ENCODE measurements at places on chromosomes 6 and 20.

- DNase-seq, result peak; percentile 75
Observed at GRCh38 chr6:88650029-88650619, 313.3 kb downstream of the RNGTT start.

DNA sequence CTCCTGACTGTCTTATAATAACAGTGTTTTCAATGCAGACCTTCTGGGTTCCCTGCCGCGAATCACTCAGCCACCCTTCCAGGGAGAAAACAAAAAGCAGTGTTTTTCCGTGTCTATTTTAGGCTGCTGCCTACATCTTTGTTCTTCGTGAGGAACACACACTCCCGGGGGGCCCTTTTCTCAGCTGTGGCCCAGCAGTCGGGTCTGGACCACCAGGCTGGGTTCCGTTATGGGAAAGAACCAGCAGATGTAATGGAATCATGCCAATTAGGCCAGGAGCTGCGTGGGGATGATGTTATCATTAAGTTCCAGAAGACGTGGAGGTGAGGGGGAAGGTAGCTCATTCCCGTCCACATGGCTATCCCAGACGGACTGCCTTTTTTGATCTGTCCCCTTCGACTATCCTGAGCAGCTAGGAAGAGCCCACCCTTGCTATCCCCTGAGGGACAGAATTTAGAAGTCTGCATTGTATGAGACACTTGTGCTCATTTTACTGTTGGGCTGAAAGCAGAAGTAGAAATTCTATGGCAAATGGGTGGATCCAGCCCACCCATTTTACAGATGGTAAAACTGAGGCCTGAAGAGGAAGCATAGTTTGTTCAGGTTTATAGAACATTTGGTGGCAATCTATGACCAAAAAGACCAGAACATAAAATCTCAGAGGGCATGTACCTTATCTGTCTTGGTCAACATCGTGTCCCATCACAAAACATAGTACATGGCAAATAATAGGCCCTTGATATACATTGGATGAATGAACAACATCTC is 54.5 kb downstream of the KCNB1 start:
- DNase-seq, result no peak

DNA sequence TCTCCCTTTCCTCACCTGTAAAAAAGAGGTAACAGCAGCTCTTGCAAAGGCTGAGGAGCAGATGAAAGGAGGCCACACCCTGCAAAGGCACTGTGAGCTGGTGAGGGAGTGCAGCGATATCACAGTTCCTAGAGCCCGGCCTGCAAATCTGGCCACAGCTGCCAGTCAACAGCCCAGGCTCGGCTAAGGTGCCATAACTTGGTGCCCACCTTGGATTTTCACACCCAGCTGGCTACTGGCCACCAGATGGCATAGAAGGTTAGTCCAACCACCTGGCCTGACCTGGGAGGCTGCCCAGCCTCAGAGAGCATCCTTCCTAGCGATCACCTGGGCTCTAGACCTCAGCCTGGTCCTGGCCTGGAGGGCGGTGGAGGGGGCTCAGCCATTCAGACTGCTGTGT is 46.8 kb downstream of the KCNB1 start:
- no peak for DNase-seq

DNA sequence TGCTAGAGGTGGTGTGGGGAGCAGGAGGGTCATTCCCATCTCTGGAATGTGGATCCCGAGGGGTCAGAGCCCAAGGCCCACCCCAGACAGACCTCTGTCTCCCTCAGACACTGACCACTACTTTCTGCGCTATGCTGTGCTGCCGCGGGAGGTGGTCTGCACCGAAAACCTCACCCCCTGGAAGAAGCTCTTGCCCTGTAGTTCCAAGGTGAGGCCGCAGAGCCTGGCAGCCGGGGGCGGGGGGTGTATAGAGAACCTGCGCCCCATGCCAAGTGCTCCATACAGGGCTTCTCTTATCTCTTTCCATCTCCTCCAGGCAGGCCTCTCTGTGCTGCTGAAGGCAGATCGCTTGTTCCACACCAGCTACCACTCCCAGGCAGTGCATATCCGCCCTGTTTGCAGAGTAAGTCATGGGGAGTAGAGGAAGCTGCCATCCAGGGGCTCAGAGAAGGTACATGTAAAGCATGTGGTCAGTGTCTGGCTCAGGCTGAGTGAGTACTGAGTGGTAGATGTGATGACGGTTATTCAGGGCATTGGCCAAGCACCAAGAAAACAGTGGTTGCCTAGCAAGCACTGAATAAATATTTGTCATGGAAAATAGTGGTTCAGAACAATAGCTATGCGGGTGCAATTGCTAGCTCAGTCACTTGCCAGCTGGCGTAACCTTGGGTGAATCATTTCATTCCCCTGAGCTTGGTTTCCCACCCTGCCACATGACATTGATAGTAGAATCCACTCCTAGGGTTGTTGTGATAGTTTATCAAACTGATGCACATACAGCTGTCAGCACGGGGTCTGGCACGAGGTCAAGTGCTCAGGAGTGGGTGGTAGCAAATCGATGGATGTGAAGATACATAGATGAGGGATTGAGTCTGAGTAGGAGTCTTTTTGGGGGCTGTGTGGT is 3.5 kb downstream of the PIGT start:
- DNase-seq, result peak; percentile 96

- DNase-seq, result no peak
Observed at GRCh38 chr6:41900861-41901260, 5.7 kb upstream of the USP49 start.

DNA sequence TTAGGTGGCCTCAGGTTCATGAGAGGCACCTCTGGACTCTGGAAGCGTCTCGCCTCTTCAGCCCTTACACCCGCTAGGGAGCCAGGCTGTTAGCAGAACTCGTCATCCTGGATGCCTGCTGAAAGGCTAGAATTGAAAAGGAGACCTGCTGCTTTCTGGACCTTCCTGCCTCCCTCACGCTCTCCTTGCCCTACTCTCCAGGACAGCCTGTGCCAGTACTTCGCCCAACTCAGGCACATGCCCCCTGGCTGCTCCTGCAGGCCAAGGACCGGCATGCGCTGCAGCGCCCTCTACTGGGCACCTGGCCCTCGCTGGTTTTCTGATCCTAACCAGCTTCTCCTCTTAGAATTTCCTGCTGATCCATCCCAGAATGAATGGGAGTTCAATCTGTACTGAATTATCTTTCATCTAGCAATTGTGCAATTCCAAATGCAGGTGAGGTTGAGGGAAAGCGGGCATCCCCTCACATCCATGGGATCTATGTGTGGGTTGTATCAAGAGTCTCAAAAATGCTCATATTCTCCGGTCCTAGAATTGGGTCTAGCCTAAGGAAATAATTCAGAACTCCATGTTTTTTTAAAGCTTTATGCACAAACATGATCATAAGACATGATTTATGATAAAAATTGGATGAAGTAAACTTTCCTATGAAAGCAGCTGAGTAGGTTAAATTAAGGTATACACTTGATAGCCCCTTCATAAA is 78.0 kb downstream of the PTPN1 start:
- peak; percentile 57 for DNase-seq

DNA sequence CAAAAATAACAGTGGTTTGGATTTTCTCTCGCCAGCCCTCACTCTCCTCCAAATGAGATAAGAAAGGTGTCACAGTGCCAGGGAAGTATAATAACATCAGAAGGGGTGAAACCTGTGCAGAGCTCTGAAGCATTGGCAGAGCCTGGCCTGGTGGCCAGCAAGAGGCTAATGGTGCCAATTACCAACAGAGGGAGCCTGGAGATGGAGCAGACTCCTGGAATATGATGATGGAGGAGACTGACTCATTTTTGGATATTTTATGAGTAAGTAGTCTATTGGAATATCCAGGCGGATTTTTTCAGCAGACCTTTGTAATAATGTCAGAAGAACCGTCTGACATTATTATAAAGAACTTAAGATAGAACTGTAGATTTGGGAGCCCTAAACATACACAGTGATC is 442.6 kb upstream of the MARCKS start:
- DNase-seq, result peak; percentile 87

GRCh38 chr20:40326784-40327183 is 362.3 kb downstream of the MAFB start:
- DNase-seq, result no peak
